ENCODE measurements at places on chromosomes 2 and 18.

DNA sequence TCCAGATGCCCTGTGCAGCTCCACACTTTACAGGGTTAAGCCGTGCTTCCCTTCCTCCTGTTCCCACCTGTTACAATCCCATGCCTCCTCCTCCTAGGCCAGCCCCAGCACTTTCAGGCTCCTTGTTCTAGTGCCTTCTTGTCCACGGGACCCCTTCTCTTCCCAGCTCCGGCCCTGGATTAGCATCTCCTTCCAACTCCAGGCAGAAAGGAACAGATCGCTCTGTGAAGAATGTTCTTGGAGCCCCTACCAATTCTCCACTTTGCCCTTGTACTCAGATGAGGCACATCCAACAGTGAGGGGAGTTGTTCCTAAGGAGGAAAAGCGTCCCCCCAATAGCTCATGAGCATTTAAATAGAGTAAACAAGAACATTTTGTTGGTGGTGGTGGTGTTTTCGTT is 72.7 kb downstream of the CABLES1 start:
- no peak for DNase-seq

- no peak for DNase-seq
These were observed 2.5 kb downstream of the DNMT3A start for GRCh38 chr2:25339211-25339674.

- DNase-seq, result no peak
These were observed 136.1 kb downstream of the PARD3B start for GRCh38 chr2:204681412-204681811.

DNA sequence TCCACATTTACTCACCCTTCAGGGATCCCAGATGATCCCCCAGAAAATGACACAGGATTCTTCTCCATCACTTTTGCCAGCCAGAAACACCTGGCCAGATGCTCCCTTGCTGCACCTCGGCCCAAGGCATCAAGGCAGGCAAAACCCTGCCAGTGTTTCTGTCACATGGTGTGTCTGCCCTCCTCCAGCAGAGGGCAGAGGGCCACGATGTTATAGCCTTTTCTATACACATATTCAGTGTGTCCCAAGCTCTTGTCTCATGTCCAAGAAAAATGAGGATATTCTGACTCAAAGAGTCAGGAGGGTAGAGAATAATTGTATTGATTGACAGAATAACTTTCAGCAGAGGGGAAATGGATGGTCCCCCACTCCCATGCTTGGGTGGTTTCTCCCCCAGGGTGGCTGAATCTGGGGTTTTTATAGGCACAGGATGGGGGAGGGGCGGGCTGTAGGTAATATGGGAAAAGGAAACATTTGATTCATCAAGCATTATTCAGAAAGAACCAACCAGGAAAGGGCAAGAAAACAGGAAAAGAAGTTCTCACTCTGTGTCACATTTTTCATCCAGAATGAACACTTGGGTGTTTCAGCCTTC is 933.9 kb downstream of the TRIB2 start:
- DNase-seq, result no peak

DNA sequence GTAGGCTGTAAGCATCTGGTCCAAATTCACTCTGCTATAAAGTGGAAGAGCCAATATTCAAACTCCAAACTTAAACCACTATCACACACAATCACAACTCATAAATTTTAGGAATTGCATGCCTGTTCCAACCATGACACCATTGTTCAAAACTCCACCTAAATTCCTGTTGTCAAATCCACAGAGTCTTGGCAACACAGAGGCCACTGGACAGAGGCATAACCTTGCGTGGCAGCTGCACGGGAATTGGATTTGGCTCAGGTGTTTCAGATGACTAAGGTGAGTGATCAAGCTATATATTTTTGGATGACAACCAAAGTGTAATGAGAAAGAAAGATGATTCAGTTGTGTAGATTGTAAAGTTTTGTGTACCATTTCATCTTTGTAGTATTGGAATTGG is 422.7 kb upstream of the TNP1 start:
- DNase-seq, result no peak

- DNase-seq, result no peak
These were observed 17.5 kb upstream of the CCL20 start for GRCh38 chr2:227796045-227796711.

DNA sequence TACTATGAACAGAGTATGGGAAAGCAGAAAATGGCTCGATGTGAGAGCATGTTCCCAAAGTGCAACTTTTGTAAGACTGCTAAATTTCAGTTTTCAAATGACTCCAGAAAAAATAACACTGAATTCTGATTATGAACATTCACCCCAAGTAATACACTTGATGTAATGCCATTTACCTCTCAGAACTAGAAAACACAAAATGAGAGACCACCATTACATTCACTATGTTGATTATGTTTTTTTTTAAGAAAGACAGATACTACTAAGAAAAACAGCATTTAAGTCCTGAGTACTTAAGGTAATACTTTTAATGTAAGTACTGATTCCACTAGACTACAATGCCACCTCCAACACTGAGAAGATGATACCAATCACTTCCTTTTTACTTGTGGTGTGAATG is 38.5 kb downstream of the SFT2D3 start:
- no peak for DNase-seq

DNA sequence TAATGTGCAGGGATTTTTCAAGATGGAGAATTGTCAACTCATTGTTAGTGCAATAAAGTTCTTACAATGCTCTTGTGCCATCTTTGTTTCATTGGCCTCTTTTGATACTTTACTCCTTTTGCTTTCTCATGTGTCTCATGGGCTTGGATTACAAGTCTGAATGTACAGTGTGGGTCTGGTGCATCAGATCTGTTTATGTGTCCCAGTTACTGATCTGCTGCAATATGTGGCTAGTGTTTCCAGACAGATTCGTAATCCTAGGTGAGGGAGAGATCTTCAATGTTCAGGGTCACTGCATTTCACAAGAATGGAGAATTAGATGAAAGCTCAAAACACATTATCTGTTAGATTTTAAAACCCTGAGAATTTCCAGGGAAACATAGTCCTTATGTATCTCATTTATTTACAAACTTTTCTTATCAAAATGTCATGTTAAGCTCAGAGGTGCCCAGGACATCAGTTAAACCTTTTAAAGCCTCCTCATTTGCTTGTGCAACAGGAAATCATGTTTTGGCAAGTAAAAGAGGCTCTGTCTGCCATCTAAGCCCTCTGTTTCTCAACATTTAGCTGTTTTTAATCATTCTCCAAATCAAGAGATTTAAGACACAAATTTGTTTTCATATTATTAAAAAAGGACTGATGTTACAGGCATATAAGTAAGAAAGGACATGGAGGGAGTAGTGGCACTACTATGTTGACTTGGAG is 108.1 kb downstream of the NUP35 start:
- no peak for DNase-seq

DNA sequence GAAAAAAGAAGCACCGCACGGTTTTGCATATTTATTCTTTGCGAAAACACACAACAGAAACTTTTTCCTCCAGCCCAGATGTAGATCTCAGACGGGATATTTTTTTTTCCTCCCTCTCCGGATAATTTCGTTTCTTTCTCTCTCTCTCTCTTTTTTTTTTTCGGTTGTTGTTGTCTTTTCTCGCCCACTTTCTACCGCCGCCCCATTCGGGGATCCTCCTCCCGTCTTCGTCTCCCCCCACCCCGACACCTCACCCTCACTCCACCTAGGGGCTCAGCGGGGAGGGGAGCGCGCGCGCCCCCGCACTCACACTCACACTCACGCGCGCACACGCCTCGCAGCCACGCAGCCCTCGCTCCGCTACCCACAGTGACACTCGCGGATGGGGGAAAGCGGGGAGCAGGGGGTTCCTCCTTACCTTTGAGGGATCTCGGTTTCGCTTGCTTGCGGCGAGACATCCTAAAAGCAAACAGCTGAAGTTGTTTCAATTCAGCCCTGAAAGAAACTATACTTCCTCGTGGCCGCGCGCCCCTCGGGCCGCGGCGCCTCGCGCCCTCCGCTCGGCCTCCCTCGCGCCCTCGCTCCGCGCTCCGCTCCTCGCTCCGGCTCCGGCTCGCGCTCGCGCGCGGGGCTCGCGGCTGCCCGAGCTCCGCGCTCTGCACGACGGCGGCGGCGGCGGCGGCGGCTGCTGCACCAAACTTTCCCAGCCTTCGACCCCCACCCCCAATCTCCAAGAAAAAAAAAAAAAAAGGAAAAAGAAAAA is 1.3 kb downstream of the ZNF521 start:
- DNase-seq, result no peak

GRCh38 chr2:177604271-177605065 is 211.9 kb downstream of the AGPS start:
- no peak for DNase-seq

GRCh38 chr2:27042985-27043634 is 8.4 kb upstream of the AGBL5 start:
- DNase-seq, result no peak

GRCh38 chr2:14804902-14805301 is 172.4 kb downstream of the LRATD1 start:
- DNase-seq, result no peak

DNA sequence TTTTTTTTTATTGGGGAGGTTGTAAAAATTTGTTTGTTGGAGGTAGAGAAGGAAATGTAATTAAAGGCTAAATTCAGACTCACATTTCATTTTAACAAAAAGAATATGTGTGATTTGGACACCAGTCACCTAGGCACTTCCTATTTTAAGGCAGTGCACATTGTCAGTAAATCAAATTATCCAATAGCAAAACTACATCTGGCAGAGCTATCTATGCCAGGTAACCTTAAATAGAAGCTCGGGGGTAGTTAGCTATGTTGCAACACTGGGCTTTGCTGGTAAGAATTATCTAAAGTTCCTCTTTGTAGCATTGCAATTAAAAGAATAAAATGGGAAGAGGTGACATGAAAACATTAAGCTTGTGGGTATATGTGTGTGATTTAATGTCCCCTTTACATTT is 1064.4 kb upstream of the ZEB2 start:
- DNase-seq, result no peak
